ENCODE measurements at places on chromosomes 12 and 14. TPM values are rescaled to one million over a fixed set of nuclear protein-coding genes. Genes with fewer than 3 reads are reported as not detected.

Gene MUCL1
- total RNA-seq: not detected

Gene LGR5
- not detected for total RNA-seq

Gene DPY19L2
- 0.27 TPM for total RNA-seq

Gene NOP9
- total RNA-seq: 30.8 TPM

Gene TAS2R19
- 3.0 TPM for total RNA-seq
